Left lung (tissue), 14 donors: ENCODE measurements at places on chromosomes 4 and X. TPM values are rescaled to one million over a fixed set of nuclear protein-coding genes. Genes with fewer than 3 reads are reported as not detected.

ITIH6 gene
- total RNA-seq, result not detected

GPR78 gene
- 0.67 TPM for total RNA-seq

CT55 gene
- total RNA-seq, result not detected

C4orf36 gene
- 1.7 TPM for total RNA-seq

DNA sequence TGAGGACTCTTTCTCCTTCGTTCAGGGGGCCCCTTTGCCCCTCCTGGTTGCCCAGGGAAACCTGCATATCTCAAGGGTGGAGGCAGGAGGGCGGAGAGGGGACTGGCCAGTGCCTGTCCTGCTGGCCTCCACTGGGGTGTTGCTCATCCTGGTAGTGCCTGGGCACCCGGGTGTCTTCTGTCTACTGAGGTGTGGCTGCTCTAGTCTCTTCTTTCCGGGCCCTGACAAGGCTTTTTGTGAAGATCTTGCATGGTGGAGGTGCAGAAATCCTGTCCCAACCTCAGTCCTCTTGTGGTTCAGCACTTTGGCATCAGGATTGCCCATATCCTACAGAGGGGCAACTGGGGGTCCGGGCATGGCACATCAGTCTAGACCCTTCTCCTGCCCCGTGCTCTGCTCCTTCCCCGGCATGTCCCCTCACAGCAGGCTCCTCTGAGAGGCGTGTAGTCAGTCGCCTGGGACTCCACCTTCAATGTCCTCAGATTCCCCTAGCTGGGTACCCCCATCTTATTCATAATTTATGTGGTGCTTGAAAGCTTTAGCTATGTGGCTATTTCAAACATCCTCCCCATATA lies 1.9 kb downstream of the CCDC110 start:
- no peak for DNase-seq

F8 gene
- total RNA-seq, result 7.0 TPM

GRCh38 chrX:34656842-34657725 lies at the start of gene TMEM47:
TMEM47 (minus strand) TSS chrX:34657285; CDS start chrX:34657029, 256 bp downstream.
- peak; percentile 68 for DNase-seq

EDNRA gene
- 26.6 TPM for total RNA-seq

DNA sequence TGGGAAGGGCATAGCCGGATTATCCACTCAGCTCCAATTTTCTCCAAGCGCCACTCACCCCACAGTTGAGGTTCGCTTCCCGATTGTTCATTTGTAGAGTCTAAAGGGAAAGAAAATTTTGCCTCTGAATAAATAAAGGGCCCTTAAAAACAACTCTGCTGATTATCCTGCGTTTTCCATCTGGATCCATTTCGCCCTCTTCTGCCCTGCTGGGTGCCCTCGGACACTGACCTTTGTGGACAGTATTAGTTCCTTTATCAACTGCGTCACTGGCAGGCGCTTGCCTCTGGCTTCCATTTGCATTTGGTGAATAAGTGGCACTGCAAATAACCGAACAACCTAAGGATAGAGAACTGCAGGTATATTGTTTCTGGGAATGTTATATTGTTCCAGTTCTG lies 10.1 kb downstream of the GSX2 start:
- DNase-seq, result no peak

DNA sequence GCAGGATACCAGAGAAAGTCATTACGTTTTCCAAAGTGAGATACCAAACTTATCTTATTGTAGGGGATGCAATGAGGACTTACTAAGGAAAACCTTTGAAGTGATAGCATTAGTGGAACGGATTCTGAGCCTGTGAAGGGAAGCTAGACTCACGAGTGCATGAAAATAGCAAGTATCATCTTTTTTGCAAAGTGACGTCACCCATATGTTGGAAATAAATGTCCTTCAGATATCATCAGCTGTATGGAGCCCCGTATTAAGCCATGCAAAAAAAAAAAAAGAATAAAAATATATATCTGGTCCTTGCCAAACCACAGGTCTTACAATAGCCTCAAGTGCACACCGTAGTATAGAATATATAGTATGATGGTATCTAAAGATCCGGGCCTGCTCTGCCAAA lies 46.8 kb upstream of the ITM2A start:
- DNase-seq, result no peak

EDA gene
- total RNA-seq, result 2.2 TPM

- DNase-seq, result peak; percentile 78
These were observed 102.9 kb upstream of the SLC34A2 start for GRCh38 chr4:25552580-25553271.

DNA sequence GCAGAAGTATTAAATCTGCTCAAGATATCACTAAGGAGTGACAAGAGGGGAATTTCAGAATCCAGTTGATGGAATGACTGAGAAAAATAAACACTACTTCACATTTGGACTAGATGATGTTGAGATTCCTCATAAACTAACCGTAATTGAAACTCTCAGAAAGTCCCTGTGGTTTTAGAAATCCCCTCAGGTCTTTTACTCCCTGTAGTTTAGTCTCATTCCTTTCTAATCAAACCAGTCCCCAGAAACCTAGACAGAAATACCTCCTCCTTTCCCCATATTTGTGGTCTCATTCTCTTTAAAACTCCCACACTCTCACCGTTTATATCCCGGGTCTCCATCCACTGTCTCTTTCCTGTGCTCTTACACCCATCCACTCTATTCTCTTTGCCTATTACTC lies 15.0 kb upstream of the TLR1 start:
- no peak for DNase-seq

SLC6A14 gene
- total RNA-seq, result 70.8 TPM
